Activated CD8-positive, alpha-beta memory T cell treated with anti-CD3 and anti-CD28 coated beads, Interleukin-2, amount 10 ng/mL, durations not matched to agents 7 days and 5 days (primary cell): ENCODE measurements at places on chromosomes 6 and 20. TPM values are rescaled to one million over a fixed set of nuclear protein-coding genes. Genes with fewer than 3 reads are reported as not detected.

GRCh38 chr6:30875244-30876038 is 8.9 kb upstream of the DDR1 start:
- H3K27ac ChIP-seq = no peak overlapping the region
- peaks cover 7% of the 10 kb centered on the region for H3K36me3 ChIP-seq
- H3K4me1 ChIP-seq = peaks cover 25% of the 10 kb centered on the region
- no peaks in the 10 kb centered on the region for H3K27me3 ChIP-seq
- DNase-seq = no peak
- no peak overlapping the region for H3K4me3 ChIP-seq

VIP gene
- not detected for total RNA-seq

DNA sequence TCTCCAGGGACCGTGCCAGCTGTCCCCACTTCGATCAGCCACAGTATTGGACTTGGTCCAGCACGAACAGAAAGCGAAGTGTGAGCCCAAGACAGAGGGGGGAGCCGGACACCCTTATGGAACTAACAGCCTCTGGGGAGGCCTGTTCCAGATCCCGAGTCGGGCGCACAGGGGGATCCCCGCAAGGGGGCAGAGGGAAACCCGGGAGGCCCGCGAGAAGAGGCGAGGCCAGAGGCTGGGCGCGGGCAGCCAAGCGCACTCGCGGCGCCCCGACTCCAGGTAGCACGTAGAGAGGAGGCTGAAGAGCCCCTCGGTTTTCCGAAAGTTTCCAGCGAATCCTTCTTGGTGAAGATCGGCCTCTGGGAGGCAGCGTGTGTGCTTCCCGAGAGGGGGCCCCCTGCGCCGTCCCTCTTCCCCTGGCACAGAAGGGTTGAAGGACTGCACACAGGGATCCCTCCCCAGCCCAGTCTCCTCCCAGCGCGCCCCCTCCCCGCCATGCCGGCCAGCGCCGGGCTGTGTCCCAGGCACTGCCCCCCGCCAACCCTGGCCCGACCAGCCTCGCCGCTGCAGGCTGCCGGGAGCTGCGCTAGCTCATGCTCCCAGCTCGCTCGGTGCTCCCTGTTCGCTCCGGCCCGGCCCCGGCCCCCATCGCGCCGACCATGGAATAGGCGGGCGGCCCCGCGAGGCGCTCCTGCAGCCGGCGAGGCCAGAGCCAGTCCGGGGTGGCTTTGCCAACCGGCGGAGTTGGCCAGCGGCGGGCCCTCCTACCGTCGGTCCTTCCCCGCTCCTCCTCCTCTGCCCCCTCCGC is 577 bp upstream of the SLC24A3 start:
- no peaks in the 10 kb centered on the region for H3K36me3 ChIP-seq
- peaks cover 51% of the 10 kb centered on the region for H3K27me3 ChIP-seq
- no peak overlapping the region for H3K27ac ChIP-seq
- no peak for DNase-seq
- H3K4me3 ChIP-seq = no peak overlapping the region

- no peak overlapping the region for H3K27ac ChIP-seq
- no peaks in the 10 kb centered on the region for H3K27me3 ChIP-seq
- no peak for DNase-seq
- H3K36me3 ChIP-seq = peaks cover 6% of the 10 kb centered on the region
Observed at GRCh38 chr6:63644668-63645326, 9.2 kb downstream of the PHF3 start.

GRCh38 chr6:94584211-94584610 is 993.1 kb upstream of the MANEA start:
- H3K27ac ChIP-seq = no peak overlapping the region
- no peak overlapping the region for H3K4me3 ChIP-seq
- H3K27me3 ChIP-seq = no peaks in the 10 kb centered on the region
- H3K4me1 ChIP-seq = no peaks in the 10 kb centered on the region
- H3K36me3 ChIP-seq = no peaks in the 10 kb centered on the region
- no peak for DNase-seq

DNA sequence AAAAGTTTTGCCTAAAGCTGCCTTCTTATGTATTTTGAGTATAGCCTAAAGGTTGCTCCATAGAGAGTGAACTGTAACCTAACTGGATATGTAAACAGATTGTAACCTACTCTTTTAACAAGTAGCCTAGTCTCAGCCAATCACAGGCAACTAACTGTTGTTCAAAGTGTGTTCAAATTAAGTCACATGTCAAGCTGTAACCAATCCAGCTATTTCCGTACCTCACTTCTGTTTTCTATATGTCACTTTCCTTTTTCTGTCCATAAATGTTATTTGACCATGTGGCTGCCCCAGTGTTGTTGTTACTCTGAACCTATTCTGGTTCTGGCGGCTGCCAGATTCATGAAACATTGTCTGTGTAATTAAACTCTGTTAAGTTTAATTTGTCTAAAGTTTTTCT is 47.4 kb upstream of the RNGTT start:
- H3K27ac ChIP-seq = no peak overlapping the region
- no peaks in the 10 kb centered on the region for H3K4me1 ChIP-seq
- H3K27me3 ChIP-seq = no peaks in the 10 kb centered on the region

GRCh38 chr6:127343809-127344659 is 625 bp upstream of the ECHDC1 start:
- no peak overlapping the region for H3K27ac ChIP-seq
- DNase-seq = no peak
- H3K4me1 ChIP-seq = peaks cover 19% of the 10 kb centered on the region

DNA sequence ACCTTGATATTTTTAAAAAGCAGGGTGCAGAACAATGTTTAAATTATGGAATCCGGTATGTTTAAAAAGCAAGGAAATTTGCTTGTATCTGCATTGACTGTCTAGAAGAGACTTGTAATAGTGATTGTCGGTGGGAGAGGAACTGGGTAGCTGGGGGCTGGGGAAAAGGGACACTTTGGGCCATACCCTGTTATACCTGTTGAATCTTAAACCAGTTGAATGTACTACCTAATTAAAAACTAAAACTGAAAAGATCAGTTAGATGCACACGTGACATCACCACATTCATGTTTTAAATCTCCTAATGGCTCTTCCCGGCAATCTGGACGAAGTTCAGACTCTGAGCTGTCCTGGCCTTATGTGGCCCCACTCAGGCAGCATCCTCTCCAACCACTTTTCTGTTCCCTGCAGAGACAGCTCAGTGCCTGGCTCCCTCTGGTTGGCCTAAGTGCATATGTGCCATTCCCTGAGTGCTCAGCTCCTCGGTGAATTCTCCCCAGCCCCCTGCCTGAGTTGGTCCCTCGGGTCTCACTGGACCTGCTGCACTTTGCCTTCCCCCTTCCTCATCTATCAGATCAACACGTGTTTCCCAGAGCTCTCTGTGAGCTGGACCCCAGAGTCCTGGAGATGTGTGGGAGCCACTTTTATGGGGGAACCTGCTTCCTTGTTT is 36.3 kb downstream of the SLC52A3 start:
- H3K4me3 ChIP-seq = no peak overlapping the region
- DNase-seq = no peak
- H3K36me3 ChIP-seq = no peaks in the 10 kb centered on the region
- no peaks in the 10 kb centered on the region for H3K4me1 ChIP-seq
- peaks cover 45% of the 10 kb centered on the region for H3K27me3 ChIP-seq
- no peak overlapping the region for H3K27ac ChIP-seq

GRCh38 chr6:30617565-30618269 is at the start of gene MRPS18B:
Gene MRPS18B, plus strand, starts transcription at chr6:30617840. Its CDS starts 26 bp downstream, at chr6:30617866.
- peak within 1 kb of the TSS; percentile 97 for H3K4me3 ChIP-seq
- peak within 1 kb of the TSS; percentile 100 for H3K27ac ChIP-seq
- H3K4me1 ChIP-seq = peaks cover 39% of the 10 kb centered on the region
- peaks cover 3% of the 10 kb centered on the region for H3K27me3 ChIP-seq
- DNase-seq = peak; percentile 99

ZC3H12D gene
- total RNA-seq = 37.5 TPM

DNA sequence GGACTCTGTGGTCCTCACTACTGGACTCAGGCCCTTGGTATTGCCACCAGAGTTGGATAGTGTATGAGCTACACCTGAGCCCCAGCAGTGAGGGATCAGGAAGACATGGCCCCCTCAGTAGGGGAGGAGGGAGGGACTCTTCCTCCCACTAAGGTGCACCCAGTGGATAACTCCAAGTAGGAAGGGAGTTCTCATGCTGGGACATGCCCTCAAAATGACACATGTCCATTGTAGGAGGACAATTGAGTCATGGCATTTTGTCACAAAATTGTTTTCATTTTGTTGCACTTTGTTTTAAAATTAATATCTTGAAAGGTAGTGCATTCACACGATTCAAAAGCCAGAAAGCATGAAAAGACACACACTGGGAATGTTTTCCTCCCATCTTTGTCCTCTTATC is 127.2 kb downstream of the FOXO3 start:
- H3K4me3 ChIP-seq = no peak overlapping the region
- peaks cover 7% of the 10 kb centered on the region for H3K36me3 ChIP-seq
- no peaks in the 10 kb centered on the region for H3K27me3 ChIP-seq

DNA sequence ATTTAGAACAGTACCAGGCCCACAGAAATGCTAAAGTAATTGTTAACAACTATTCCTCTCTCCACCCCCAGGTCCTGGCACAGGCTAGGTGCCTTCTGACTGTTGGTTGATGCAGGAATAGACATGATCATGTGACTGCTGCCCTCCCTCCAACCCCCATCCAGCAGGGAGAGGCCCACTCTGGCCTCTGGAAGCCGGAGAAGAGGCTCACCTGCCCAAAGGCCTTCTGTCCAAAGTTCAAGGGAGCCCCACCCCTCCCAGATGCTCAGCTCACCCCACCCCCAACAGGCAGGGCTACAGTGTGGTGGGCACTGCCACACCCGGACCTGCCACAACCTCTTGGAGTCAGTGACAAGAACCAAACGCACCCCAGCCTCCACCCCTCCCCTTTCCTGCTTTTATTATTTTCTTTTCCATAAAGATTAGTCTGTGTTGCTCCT is 26.9 kb upstream of the FOXP4 start:
- no peaks in the 10 kb centered on the region for H3K36me3 ChIP-seq
- H3K27me3 ChIP-seq = peaks cover 51% of the 10 kb centered on the region
- H3K4me3 ChIP-seq = no peak overlapping the region
- no peak for DNase-seq

GRCh38 chr6:125217369-125217768 is 63.8 kb downstream of the TPD52L1 start:
- no peaks in the 10 kb centered on the region for H3K36me3 ChIP-seq
- H3K4me1 ChIP-seq = no peaks in the 10 kb centered on the region
- DNase-seq = no peak
- H3K4me3 ChIP-seq = no peak overlapping the region
- H3K27ac ChIP-seq = no peak overlapping the region

DNA sequence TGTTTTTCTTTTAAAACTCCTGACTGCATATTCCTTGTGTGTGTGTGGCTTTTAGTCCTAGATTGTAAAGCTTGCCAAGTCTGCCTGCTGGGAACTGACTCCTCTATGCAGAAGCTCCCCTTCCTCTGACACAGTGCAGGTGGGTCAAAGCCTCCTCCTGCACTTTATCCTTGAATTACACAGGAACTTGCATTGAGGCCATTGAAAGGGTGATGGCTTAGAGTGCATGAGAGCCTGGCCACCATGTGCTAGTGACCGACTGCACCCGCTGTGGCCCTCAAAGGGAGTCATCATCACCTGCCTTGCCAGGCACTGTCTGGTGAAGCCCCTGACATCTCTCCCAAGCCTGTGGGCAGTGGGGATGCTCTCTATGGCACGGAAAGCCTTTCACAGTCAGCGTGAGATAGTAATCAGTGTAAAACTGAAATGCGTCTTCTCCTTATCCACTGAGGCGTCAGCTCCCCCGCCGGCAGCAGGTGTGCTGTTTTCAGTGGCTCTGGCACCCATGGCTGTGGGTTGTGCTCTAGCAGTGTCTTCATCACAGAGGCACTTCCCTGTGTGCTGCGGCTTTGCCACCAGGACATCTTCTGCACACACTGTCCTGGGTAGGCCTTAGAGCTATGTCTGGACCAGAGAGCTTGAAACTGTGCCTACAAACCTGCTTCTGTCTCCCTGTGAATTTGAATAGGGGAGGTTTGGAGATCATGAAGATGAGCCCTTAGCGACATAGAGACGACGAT is 87.9 kb downstream of the THBS2 start:
- no peak overlapping the region for H3K27ac ChIP-seq
- no peaks in the 10 kb centered on the region for H3K27me3 ChIP-seq
- H3K4me1 ChIP-seq = no peaks in the 10 kb centered on the region

DNA sequence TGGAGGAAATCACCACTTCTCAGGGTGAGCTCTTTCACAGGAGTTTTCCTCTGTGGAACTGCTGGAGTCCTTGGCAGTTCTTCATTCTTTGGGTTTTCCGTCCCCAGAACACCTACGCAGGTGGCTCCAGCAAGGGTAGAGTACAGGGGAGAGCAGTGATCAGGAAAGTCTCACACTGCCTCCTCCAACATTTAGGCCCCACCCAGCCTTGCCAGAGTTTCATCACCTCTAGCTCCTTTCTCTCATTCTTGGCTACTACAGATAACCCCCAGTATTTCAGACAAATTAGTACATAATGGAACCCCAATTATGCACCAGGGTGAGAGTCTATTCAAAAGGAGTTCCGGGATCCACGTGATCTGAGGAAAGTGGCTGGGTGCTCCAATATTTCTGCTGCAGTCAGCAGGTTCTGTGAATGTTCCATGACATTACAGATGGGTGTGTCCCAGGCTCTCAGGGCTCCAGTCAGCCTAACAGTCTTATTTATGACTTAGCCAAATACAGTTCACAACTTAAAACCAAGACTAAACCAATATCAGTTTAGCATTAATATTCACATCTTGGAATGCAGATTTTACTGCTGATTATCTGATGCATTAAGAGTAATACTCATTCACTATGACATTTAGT is 44.6 kb downstream of the GPR63 start:
- no peak for DNase-seq
- H3K27ac ChIP-seq = no peak overlapping the region
- H3K4me1 ChIP-seq = no peaks in the 10 kb centered on the region
- H3K27me3 ChIP-seq = peaks cover 2% of the 10 kb centered on the region

- peaks cover 2% of the 10 kb centered on the region for H3K36me3 ChIP-seq
- H3K4me3 ChIP-seq = no peak overlapping the region
- no peak overlapping the region for H3K27ac ChIP-seq
- peaks cover 23% of the 10 kb centered on the region for H3K27me3 ChIP-seq
Observed at GRCh38 chr6:87118054-87118453, 23.1 kb upstream of the CGA start.

- H3K36me3 ChIP-seq = no peaks in the 10 kb centered on the region
- H3K27me3 ChIP-seq = no peaks in the 10 kb centered on the region
- H3K4me1 ChIP-seq = no peaks in the 10 kb centered on the region
Observed at GRCh38 chr6:51533962-51534361, 553.5 kb downstream of the PKHD1 start.

DNA sequence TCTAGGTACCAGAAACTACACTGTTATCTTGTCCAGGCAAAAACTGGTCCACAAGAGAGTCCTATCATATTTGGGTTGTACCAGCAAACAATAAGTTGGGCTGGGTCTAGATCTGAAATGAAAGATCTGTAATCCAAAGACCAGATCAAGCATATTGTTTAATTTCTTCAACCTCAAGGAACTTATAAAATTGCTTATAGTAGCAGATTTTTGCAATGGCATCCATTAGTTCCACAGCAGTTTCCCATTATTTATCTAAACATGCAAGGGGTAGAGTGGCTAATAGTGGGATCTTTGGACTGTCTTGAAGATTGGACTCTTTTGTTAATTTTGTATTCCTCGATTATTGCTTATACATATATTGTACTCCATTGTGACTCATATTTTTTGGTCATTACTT is 40.5 kb upstream of the SNAP25 start:
- H3K4me3 ChIP-seq = no peak overlapping the region
- H3K4me1 ChIP-seq = no peaks in the 10 kb centered on the region
- peaks cover 12% of the 10 kb centered on the region for H3K27me3 ChIP-seq
- DNase-seq = no peak

- H3K4me3 ChIP-seq = no peak overlapping the region
Observed at GRCh38 chr6:44120692-44121443, 6.4 kb downstream of the MRPL14 start.

SYCP2L gene
- 0.64 TPM for total RNA-seq

LGSN gene
- total RNA-seq = 0.09 TPM
